Stimulated activated naive CD4-positive, alpha-beta T cell (primary cell): ENCODE measurements at places on chromosomes 3 and 15.

DNA sequence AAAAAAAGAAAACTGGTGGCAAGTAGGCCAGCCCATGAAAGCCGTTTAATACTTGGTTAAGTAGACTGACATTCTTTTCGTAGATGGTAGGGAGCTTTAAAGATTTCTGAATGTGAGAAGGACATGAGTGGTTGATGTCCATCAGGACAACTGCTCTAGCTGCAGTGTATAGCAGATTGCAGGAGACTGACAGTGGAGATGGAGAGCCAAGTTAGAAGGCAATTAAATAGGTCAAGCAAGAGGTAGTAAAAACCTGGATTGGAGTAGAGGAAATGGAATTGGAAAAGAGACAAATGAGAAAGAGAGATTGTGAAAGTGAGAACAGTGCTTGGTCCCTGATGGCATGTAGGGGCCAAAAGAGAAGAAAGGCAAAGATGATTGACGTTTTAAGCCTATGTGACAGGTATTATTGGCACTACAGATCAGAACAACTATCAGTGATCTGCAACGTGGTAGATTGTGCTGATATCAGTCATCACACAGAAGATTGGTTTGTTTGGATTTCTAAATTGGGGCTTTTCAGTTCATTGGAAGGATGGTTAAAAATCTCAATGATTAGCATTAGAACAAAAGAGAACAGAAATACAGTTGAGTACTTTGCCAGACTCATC is 74.0 kb downstream of the CNTN4 start:
- no peak for DNase-seq

DNA sequence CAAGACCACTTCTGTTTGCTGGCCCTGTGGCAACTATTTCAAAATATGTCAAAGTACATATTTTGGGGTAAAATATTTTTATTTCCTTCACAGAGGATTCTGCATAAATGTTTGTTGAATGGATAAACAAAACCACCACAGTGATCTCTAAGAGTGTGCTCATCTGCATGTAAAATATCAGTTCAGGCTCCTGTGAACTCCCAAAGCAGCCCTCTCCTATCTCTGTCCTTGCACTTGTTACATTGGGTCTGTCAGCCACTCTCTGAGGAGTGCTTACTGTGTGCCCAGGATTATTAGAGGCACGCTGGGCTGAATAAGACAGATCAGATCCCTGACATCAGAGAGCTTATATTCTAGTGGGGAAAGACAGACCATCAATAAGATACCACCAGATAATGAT is 27.1 kb downstream of the IQCH start:
- no peak for DNase-seq

GRCh38 chr3:38805765-38806386 is 10.1 kb downstream of the SCN10A start:
- no peak for DNase-seq

DNA sequence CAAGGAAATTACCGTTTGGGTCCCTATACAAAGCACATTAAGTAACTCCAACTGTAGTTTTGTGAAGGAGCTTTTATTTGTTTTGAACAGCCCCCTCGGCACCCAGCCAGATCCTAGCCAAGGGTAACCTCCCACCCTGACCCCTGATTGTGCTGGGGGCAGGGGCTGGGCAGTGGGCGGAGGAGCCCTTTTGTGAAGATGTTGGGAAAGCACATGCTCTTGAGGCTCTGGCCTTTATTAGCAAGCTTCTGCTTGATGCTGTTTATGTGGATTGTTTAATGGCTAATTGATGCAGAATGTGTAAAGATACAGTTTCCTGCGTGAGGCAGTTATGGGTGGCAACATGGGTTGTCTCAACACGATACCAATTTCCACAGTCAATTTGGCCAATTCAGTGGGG is 136.5 kb downstream of the MAP2K5 start:
- no peak for DNase-seq

- DNase-seq, result no peak
Observed at GRCh38 chr3:159482241-159482993, 506.2 kb upstream of the IL12A start.

DNA sequence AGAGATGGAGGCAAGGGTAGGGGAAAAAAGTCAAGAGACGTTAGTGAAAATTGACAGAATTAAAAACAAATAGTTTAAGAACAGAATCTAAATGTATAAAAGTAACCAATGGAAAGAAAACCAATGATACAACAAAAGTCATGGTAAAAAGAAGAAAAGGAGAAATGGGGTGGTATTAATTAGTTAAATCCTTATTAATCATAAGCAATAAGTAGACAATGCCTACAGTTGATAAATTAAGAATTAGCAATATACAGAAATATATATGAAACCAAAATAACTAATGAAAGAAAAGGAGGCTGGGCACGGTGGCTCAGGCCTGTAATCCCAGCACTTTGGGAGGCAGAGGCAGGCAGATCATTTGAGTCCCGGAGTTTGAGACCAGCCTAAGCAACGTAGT is 23.8 kb downstream of the EPM2AIP1 start:
- DNase-seq, result no peak
